Uterine smooth muscle cell (primary cell): ENCODE measurements at places on chromosomes 16 and 17. TPM values are rescaled to one million over a fixed set of nuclear protein-coding genes. Genes with fewer than 3 reads are reported as not detected.

The HOXB3 gene
- 3.0 and 4.0 TPM in 2 replicates for total RNA-seq

The PMP22 gene
- total RNA-seq = 43.5 and 54.1 TPM in 2 replicates

The G6PC3 gene
- 23.5 and 25.1 TPM in 2 replicates for total RNA-seq

The MSLN gene
- total RNA-seq = under 0.01 and 0.12 TPM in 2 replicates

The KRT28 gene
- not detected in 2 replicates for total RNA-seq

The SRCIN1 gene
- total RNA-seq = under 0.01 and 0.12 TPM in 2 replicates

The ADGRG1 gene
- total RNA-seq = 0.89 and 2.4 TPM in 2 replicates

The SULT1A2 gene
- total RNA-seq = under 0.01 TPM in 1 of 2 replicates, not detected in the other

The LPO gene
- total RNA-seq = not detected in 2 replicates

The CA7 gene
- not detected in 2 replicates for total RNA-seq

The WSB1 gene
- 135 and 174 TPM in 2 replicates for total RNA-seq

The MRC2 gene
- 208 and 563 TPM in 2 replicates for total RNA-seq

The KRTAP4-5 gene
- not detected in 2 replicates for total RNA-seq

The GUCY2D gene
- under 0.01 TPM in 2 replicates for total RNA-seq

The AXIN2 gene
- 1.2 and 1.6 TPM in 2 replicates for total RNA-seq

The PIPOX gene
- total RNA-seq = 1.1 and 2.7 TPM in 2 replicates

The GALK1 gene
- 39.5 and 41.5 TPM in 2 replicates for total RNA-seq

The SLC5A10 gene
- total RNA-seq = under 0.01 TPM in 1 of 2 replicates, not detected in the other

The GPRC5B gene
- 0.55 and 1.1 TPM in 2 replicates for total RNA-seq

The CNGB1 gene
- total RNA-seq = not detected in 2 replicates

The KRTAP16-1 gene
- total RNA-seq = not detected in 2 replicates

The DPEP3 gene
- not detected in 2 replicates for total RNA-seq

The MMP28 gene
- 0.33 and 0.37 TPM in 2 replicates for total RNA-seq

The BCL6B gene
- total RNA-seq = 0.11 and 0.50 TPM in 2 replicates

The HBA2 gene
- not detected in 2 replicates for total RNA-seq

The KCTD5 gene
- total RNA-seq = 24.7 and 26.1 TPM in 2 replicates

The CLEC10A gene
- total RNA-seq = not detected in 2 replicates

The NHLRC4 gene
- total RNA-seq = 1.8 and 2.0 TPM in 2 replicates

The ARL5C gene
- not detected in 2 replicates for total RNA-seq

The LGALS9B gene
- total RNA-seq = not detected in 2 replicates

The RILP gene
- 5.2 and 5.6 TPM in 2 replicates for total RNA-seq

The TPSB2 gene
- total RNA-seq = not detected in 2 replicates

The MT3 gene
- 0.44 TPM in 1 of 2 replicates, not detected in the other for total RNA-seq

The ST6GALNAC1 gene
- not detected in 2 replicates for total RNA-seq

The C17orf78 gene
- total RNA-seq = not detected in 2 replicates

The NOS2 gene
- not detected in 2 replicates for total RNA-seq

The MRPS23 gene
- 19.5 and 31.3 TPM in 2 replicates for total RNA-seq

The TBX4 gene
- under 0.01 TPM in 1 of 2 replicates, not detected in the other for total RNA-seq

The NECAB2 gene
- total RNA-seq = 0.12 and 0.22 TPM in 2 replicates

The PRSS53 gene
- 2.7 and 3.2 TPM in 2 replicates for total RNA-seq

The SLC16A13 gene
- 1.00 and 1.7 TPM in 2 replicates for total RNA-seq
